NCI-H1092 treated with DMSO at 0.1 percent for 48 hours (cell line): ENCODE measurements at places on chromosomes 2 and 18.

DNA sequence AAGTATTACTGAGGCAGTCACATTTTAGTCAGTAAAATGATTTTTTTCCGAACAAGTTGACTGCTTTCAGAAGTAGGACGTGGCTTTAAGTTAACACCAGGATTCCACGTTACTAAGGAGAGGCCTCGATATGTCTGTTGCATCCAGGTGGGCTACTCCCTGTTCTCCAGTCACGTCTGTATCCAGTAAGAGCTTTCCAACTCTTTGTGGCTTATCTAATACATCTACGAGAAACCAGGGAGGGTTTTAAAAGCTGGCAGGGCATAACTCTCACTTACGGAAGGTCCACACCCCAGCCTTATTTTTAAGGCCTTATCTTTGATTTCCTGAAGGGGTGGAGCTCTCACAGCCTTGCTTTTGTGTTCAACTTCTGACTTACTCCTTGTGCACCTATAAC is 99.2 kb downstream of the SLC8A1 start:
- DNase-seq = no peak

- no peak for DNase-seq
These were observed 88.4 kb upstream of the STK17B start for GRCh38 chr2:196259507-196260481.

- no peak for DNase-seq
These were observed 37.7 kb downstream of the DOCK10 start for GRCh38 chr2:225004597-225004996.

- DNase-seq = no peak
These were observed 152.6 kb downstream of the ANKRD44 start for GRCh38 chr2:197157879-197158537.

DNA sequence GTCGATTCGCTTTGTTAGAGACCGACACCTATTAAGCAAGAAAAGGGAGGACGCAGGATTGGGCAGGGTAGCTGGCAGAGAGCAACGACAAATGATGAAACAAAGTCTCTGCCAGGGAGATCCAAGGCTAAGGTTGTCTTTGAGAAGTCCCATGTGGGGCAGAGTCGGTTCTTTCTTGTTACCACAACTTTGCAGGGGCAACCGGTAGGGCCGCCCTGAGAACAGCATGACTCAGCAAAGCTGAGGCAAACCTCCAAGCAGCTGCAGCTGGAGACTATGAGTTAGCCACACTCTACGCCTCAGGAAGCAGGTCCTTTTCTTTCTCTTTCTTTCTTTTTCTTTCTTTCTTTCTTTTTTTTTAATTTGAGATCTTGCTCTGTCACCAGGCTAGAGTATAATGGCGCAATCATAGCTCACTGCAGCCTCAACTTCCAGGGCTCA is 452.3 kb upstream of the ID2 start:
- DNase-seq = no peak

DNA sequence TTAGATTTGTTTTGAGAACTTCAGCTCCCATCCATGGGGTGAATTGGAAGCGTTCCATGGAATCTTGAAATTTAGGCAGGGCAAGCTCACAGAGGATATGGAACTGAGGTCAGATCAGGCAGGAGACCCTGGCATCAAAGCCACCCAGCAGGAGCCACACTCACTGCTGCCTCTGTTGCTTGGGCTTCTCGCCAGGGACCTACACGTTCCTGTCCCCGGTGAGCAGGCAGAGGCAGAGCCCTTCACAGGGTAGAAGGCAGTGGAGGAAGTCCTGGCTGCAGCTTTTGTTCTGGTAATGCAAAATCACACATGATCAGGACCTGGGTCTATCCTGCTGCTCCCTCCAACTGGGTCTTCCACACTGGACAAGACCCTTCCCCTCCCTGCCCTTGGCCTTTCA is 42.1 kb downstream of the CAPN13 start:
- DNase-seq = no peak

GRCh38 chr2:96386470-96386869 is 50.9 kb downstream of the NCAPH start:
- DNase-seq = no peak

GRCh38 chr2:240921311-240921994 is 15.3 kb downstream of the CROCC2 start:
- DNase-seq = no peak

GRCh38 chr2:43569921-43570320 is 25.9 kb downstream of the THADA start:
- DNase-seq = no peak

GRCh38 chr2:8550481-8550880 is 131.4 kb upstream of the ID2 start:
- DNase-seq = no peak

- DNase-seq = no peak
These were observed 36.5 kb downstream of the CFAP36 start for GRCh38 chr2:55555977-55556376.

- no peak for DNase-seq
These were observed 112.0 kb upstream of the NDUFV2 start for GRCh38 chr18:8990276-8991031.

DNA sequence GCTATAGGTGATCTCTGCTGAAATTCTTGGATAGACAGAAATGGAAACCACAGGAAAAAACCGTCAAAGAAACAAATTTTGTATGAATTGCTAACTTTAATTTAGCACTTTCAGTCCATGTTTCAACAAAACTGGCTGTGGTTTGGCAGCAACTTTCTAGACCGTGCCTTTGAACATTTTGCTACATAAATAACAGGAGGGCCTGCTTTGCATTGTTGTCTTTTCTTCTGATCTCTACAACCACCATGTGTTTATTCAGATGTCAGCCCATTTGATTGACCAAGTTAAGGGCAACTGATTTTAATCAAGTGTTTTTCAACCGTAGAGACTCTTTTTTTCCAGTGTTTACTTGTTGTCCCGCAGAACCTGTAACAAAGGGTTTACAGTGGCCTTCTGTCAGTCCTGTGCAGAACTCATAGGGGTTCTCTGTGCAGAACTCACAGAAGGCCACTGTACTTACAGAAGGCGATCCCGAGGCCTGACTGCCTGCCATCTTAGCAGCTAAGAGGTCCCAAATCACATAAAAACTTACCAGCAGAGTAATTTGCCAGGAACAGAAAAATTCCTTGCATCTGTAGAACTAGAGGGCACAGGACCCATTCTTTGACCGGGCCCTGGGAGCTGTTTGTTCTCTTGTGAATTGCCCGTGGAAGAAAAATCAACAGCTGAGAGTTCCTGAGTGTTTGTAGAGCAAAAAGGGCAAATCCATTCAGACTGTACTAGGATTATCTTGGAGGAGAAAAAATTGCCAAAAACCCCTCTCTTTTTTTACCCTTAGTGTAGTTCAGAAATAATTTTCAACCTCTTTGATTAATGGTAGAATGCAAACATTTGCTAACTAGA is 120.6 kb downstream of the PRKRA start:
- DNase-seq = no peak

GRCh38 chr2:109594246-109594885 is 19.4 kb downstream of the SEPTIN10 start:
- no peak for DNase-seq

DNA sequence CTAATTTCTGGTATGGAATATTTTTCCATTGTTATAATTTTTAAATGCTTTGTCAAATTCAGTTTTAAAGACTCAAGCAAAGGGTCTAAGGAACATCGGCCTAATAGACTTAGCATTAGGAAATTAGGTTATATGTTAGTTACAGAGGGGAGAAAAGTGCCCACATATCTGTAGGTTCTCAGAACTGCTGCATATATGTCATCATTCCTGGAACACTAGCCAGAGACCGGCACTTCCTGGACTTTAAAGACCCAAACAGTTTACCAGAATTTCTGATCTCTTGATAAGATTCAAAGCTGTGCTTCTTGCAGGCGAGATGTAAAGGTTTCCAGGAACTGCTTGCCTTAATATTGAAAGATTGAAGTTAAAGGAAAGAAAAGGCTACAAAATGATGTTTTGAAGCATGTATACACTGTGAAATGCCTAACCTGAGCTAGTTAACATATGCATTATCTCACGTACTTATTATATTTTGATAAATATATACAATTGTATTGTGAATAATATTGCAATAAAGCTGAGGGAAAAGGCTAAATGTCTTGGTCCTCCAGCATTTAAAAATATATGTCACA is 993.6 kb downstream of the LRP1B start:
- no peak for DNase-seq

- no peak for DNase-seq
These were observed 48.5 kb upstream of the FOSL2 start for GRCh38 chr2:28343971-28344715.

DNA sequence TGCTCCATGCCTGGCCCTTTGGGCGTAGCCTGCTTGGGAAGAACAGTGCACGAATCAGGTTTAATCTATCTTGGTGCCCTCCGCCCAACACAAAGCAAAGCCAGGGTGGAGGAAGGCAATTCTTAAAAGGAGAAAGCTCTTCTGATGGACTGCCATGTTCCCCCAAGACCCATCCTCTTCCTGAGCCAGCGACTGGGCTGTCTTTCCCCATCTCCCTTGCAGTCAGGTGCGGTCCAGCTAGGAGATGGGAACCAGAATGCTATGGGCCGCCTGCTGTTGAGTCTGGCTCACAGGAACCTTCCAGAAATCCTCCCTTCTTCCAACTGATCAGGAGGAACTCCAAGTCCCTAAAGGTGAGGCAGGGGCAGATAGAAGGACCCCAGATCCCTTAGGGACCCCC is 105.0 kb downstream of the SH3BP4 start:
- no peak for DNase-seq

DNA sequence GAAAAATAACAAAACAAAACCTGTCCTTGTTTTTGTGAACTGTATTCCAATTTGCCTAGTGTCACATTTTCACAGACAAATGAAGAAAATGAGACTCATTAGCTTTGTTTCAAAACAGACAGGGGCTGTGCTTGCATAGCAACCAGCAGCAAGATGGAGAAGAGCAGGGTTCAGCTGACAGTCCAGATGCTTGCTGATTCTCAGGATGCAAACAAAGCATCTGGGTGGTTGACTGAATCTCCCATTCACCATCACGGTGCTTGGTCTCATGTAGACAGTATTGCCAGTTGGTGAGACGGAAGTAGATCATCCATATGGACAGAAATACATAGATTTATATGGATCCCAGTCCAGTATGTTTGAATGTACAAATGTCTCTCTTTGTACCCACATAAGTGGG is 326.8 kb downstream of the CCDC85A start:
- no peak for DNase-seq

DNA sequence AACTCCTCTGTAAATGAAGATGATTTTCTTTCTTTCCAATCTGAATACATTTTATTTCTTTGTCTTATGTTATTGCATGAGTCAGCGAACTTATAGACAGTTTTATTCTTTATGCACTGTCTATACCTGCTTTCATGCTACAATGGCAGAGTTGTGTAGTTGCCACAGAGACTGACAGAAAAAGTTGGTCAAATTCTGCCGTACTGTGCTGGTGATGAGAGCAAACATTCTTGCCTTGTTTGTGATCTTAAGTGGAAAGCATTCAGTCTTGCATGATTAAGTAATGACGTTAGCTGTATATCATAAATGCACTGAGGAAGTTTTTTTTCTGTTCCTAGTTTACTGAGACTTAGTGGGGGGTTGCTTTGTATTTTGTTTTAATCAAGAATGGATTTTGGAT is 32.9 kb downstream of the ZC3H15 start:
- no peak for DNase-seq

DNA sequence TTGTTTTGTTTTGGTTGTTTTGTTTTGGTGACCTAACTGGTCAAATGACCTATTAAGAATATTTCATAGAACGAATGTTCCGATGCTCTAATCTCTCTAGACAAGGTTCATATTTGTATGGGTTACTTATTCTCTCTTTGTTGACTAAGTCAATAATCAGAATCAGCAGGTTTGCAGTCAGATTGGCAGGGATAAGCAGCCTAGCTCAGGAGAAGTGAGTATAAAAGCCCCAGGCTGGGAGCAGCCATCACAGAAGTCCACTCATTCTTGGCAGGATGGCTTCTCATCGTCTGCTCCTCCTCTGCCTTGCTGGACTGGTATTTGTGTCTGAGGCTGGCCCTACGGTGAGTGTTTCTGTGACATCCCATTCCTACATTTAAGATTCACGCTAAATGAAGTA is at the start of gene TTR:
TSS of gene TTR (plus strand) at position 250 of the 400 bp plus-strand sequence. CDS start at position 276, 26 bp downstream.
- no peak for DNase-seq

DNA sequence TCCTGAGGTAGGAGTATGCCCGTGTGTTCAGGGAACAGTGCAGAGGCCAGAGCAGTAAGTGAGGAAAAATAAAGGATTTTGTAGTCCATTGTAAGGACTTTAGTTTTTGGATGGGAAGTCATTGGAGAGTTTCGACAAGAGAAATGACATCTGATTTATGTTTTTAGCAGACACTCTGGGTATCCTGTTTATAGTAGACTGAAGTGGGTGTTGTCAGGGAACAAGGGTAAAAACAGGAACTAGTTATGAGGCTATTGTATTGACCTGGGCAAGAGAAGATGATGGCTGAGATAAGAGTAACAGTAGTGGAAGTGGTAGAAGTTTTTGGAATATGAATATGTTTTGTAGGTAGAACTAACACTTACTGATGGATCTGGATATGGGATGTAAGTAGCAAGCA is 59.8 kb downstream of the GTF2A1L start:
- DNase-seq = no peak

- no peak for DNase-seq
These were observed 95.6 kb upstream of the ACVR1 start for GRCh38 chr2:157971702-157972101.
